ENCODE measurements at places on chromosomes 3 and 15. TPM values are rescaled to one million over a fixed set of nuclear protein-coding genes. Genes with fewer than 3 reads are reported as not detected.

GRCh38 chr3:36575241-36575640 lies 189.1 kb downstream of the DCLK3 start:
- DNase-seq, result no peak

GRCh38 chr3:182241766-182242488 lies 530.2 kb downstream of the SOX2 start:
- peak; percentile 37 for DNase-seq

- DNase-seq, result no peak
Observed at GRCh38 chr3:151556596-151556995, 95.7 kb upstream of the IGSF10 start.

GRCh38 chr15:40310001-40310959 lies 2.5 kb upstream of the PLCB2 start:
- peak; percentile 50 for DNase-seq

DNA sequence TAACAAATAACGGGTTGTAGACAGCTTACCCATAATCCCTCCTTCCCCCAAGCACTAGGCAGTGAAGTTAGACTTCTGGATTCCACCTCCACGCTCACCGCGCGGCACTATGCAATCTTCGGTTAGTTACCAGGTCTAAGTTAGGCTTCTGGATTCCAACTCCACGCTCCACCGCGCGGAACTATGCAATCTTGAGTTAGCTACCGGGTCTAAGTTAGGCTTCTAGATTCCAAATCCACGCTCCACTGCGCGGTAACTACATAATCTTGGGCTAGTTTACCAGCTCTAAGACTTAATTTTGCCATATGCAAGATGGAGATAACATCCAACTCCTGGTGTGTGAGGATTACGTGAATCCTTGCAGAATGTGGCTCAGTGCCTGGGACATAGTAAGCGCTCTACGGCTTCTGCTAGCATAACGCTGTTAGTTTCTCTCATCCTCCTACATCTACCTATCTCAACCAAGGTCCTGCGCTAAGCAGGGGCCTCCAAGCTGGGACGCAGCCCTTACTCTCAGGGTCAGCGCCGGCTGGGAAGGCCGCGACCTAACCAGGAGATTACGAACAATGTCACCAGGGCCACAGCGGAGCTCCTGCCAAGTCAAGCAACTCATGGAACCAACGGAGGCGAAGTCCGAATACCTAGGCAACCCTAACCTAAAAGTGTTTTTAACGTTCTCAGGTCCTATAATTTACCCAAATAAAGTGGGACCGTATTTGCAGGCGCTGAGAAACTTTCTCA lies 497 bp upstream of the RPLP1 start:
- DNase-seq, result no peak

DNA sequence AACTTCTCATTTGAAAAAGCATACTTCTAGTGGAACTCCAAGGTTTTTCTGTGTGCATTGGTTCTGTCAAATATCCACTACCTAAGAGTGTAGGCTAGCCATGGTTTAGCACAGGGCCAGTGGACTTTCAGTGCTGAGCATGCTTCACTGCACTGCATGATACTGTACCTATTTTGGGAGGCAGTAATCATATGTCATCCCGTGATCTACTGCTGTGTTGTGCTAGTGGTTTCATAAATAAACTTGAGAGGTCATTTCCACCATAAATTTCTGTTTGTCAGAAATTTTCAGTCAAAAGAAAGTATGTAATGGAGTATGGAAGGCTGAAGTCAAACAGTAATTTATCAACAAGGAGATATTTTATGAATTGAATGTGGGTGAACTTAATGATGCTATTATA lies 203.6 kb downstream of the ROBO1 start:
- no peak for DNase-seq

DNA sequence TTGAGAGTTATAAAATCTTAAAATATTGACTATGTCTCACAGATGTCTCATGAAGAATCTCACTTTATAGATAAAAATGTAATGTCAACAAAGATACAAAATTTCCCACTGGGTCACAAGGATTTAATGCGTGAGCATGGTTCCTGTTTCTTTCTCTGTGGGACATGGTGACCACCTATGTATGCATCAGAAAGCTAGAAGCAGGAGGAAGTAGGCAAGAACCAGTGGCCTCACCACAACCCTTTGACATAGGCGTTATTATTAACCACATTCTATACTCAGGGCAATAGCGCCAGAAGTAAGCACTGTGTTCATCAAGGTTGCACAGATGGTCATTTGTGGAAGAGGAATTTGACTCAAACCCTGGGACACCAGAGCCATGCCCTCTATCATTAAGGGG lies 11.7 kb upstream of the ADAMTS17 start:
- DNase-seq, result no peak

The NEDD4 gene
- total RNA-seq, result 35.6 TPM

The DAZL gene
- total RNA-seq, result not detected

- DNase-seq, result no peak
Observed at GRCh38 chr3:71045917-71046282, 537.6 kb downstream of the FOXP1 start.

DNA sequence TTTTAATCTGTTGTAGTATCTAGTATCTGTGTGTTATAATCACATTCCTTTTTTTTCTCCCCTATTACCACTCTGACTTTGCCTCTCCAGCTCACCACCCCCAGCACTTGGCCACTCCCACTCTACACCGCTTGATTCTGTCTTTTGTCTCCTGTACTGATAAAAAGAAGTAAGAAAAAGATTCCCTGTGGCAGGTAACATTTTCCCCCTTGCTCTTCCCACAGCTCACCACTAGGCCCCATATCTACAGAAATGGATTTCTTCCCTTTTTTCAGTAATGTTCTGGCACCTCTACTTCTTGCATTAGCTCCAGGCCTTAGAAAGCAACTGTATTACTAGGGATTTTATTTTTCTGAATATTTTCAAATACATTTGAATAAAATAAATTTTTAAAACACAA lies 25.6 kb downstream of the KCNH8 start:
- DNase-seq, result no peak

- no peak for DNase-seq
Observed at GRCh38 chr3:171086914-171087313, 60.4 kb upstream of the SLC2A2 start.

- no peak for DNase-seq
Observed at GRCh38 chr3:43994657-43995546, 246.8 kb upstream of the TOPAZ1 start.

DNA sequence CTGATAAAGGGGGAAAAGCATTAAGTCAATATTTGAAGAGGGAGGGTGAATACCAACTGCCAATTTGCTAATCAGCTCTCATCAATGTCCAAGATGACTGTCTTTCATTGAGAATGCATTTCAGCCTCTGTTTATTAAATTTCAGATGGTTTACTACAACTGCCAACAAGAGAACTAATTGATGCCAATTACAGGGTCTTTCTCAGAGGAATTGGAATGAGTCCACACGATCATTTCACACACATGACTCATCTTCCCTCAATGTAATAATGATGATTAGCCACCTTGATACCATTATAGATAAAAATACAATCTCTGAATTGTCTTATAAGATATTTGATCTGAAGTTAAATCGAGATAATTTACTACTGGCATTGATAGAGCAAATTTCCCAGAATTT lies 1274.4 kb downstream of the ROBO2 start:
- DNase-seq, result no peak

The HIGD2B gene
- total RNA-seq, result not detected

DNA sequence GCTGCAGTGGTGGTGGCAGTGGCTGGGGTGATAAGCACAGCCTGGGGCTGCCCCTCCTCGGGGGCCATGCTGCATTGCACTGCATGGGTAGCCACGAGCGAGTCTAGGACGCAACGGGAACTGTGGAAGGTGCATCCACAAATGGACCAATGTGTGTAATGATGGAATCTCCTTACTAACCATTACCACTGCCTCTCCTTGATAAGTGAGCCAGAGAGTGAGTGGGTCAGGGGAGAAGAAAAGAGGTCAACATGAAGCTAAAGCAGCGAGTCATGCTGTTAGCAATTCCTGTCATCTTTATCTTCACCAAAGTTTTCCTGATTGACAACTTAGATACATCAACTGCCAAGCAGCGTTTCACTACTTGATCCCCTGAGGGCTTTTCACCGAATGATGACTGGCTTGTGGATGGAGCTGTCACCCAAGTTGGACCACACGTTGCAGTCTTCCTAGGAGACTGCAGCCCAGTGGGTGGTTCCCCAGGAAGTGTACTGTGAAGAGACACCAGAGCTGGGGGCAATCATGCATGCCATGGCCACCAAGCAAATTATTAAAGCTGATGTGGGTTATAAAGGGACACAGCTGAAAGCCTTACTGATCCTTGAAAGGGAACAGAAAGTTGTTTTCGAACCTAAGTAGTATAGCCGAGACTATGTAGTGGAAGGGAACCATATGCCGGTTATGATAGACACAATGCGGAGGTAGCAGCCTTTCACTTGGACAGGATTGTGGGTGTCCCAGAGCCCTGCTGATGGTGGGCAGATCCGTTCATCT lies 20.6 kb downstream of the SAMD7 start:
- no peak for DNase-seq

DNA sequence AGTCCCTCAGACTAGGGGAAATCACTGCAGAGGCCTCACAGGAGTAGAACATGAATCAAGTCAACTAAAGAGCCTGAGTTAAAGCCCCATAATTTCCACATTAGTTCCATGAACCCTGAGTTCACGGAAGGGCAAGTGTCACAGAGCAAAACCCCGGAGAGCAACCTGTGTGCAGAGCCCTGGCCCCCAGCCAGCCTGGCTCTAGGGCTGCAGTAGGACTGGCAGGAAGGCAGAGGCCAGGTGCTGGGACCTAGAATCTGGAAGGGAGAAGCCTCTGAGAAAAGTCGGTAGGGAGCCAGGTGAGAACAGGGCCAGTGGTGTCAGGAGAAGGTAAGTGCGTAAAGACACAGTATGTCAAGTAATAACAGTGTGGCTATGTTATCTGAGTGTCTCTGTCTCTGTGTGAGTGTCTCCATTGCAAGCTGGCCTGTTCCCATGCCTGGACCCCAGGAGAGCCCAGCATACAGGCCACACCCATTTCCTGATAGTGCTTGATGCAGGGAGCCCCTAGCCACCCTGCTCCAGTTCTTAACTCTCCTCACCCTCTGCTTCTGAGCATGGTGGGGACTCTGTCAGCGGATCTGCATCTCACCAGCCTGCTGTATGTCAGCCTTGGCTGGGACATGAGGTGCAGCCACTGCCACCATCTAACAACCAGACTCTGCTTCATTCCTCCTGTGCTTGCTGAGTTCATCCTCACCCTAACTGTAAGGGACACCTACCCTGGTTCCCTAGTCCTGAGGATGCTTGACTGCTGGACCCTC lies 11.3 kb upstream of the MANF start:
- DNase-seq, result no peak

- DNase-seq, result peak; percentile 38
Observed at GRCh38 chr15:73052653-73053397, 562 bp downstream of the NEO1 start.

The BMF gene
- total RNA-seq, result 18.7 TPM

GRCh38 chr15:51770902-51771301 lies 19.5 kb downstream of the TMOD2 start:
- DNase-seq, result no peak

DNA sequence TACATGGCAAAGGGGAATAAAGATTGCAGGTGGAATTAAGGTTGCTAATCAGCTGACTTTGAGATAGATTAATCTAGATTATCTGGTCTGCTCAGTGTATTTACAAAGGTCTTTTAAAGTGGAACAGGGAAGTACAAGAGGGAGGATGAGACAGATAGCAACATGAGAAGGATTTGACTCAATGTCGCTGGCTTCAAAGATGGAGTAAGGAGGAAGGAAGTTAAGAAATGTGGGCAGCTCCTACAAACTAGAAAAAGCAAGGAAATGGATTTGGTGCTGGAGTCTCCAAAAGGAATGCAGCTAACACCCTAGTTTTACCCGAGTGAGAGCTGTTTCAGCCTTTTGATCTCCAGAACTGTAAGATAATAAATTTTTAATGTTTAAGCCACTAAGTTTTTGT lies 180.7 kb upstream of the TTC14 start:
- DNase-seq, result no peak

DNA sequence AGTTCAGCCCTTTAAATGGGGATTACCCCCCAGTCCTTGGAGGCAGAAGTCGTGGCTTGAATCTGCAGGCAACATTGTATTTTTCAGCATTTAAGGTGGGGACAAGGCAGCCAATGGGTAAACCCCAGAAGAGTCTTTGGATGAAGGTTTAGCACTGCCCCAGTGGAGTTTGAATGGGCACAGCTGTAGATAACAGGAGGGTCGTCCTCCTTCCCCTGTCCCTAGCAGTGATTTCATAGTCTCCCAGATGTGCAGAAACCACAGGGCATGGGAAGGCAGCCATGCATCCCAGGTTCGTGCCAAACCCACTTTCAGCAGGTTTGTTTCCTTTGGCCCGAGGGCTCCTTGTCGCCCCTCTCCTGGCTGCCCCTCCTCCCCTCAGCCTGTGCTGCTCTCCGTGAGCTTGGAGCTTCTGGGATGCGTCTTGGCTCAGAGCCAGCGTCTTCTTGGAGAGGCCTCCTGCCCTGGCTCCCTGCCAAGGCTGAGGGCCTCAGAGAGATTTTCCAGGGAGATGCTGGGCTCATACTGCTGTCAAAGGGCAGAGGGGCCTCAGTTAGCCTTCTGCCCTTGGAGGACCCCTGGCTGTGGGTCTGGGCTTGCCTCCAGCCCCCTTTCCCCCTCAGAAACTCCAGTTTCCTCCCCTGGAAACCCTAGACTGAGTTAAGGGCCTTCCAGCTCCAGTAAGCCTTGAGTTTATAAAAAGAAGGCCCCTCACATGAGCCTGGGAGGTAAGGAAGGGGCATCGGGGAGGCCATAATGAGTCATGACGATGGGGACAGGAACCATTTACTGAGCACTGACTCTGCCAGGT lies 48.9 kb upstream of the POLG start:
- peak; percentile 81 for DNase-seq

The IGSF10 gene
- total RNA-seq, result under 0.01 TPM

DNA sequence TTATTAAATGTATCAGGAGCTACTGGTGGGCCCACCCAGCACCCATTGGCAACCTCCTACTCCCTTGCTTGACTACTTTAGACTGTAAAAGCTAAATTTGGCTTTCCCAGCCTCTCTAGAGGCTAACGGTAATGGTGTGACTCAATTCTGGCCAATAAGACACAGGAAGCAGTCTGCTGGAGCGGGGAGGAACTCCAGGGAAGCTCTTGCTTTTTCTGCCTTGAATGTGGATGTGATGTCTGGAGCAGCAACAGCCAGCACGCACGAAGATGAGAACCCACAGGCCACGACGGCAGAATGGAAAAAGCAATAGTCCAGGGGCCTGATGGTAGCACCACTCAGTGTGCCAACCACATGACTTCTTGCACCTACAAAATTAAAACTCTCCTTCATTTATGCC lies 39.9 kb downstream of the RAB6B start:
- no peak for DNase-seq

Measured in H4 (cell line).